ENCODE measurements at places on chromosomes 7 and 10.

- DNase-seq, result no peak
These were observed 99.6 kb downstream of the SVIL start for GRCh38 chr10:29535012-29535777.

- no peak for DNase-seq
These were observed 44.0 kb upstream of the VDAC2 start for GRCh38 chr10:75166623-75166972.

DNA sequence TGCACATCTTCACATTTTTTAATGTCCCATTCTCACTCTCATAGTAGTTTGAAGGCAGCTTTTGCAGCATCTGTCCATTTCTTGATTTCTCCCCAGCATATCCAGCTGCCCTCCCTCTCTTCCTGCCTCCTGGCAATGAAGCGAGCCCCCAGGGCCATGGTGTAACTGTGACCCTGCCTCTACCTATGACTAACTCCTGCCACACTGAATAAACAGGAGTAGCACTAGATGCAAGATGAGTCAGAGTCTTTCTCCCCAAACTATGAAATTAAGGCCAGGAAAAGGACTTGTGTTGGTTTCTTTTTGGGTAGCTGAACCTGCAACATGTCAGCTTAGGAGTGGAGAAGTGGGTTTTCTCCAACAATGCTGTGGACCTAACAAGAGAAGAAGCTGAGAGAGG, 329.0 kb downstream of the RNLS start:
- DNase-seq, result no peak

GRCh38 chr10:127347202-127347959, 151.0 kb upstream of the INSYN2A start:
- no peak for DNase-seq

DNA sequence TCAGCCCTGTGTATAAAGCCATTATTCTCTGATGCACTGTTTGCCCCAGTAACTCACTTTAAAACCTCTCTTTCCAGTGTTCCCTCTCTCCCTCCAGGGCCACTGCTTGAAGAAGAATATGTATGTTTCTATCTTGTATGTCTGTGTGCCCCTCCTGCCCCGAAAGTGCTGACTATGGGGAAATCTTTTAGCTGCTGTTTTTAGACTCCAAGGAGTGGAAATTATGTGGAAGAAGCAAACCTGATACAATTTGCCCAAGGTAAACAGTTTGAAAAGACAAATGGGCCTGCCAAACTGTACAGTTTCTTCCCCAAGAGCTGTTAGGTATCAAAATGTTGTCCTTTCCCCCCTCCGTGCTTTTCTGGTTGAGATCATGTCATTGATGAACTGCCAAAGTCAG, 3.4 kb downstream of the ADRA2A start:
- DNase-seq, result no peak

Data from stimulated activated CD4-positive, alpha-beta T cell treated with anti-CD3 and anti-CD28 coated beads, Interleukin-2, amount 100 ng/mL, for 48 hours (primary cell).